Panc1 (cell line): ENCODE measurements at places on chromosomes 3 and 15.

- DNase-seq = no peak
Measured at GRCh38 chr3:13839253-13839652, 40.6 kb downstream of the WNT7A start.

DNA sequence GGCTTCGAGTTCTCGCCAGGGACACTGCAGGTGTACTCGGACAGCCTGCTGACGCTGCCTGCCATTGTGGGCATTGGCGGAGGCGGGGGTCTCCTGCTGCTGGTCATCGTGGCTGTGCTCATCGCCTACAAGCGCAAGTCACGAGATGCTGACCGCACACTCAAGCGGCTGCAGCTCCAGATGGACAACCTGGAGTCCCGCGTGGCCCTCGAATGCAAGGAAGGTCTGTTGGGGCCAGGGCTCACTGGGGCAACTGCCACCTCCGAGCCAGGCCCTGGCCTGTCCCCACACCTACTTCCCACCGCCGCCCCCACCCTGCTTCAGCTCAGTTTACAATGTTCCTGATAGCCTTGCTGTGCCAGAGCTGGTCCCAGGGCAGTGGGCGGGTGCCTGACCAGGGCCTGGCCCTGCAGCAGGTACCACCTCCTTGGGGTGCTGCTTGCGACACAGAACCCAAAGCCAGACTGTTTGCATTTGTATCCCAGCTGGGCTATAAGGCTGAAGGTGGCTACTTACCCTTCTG, 35.5 kb downstream of the PLXNA1 start:
- DNase-seq = no peak

GRCh38 chr3:108067768-108068167, 23.1 kb downstream of the CD47 start:
- no peak for DNase-seq

DNA sequence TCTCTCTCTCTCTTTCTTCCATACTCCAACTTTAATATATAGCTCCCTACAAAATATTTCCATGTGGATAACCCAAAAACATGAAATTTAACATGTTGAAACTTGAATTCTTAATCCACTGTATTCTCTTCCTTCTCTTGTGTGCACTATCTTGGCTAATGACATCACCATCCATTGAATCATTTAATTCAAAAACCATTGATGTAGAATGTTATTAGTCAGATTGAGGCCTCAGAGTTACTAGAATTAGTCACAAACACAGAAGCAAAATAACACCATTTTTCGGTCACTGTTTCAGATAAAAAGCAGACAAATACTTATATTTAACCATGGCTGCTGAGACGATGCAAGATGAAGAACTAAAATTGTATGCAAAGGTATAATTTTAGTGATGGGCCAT, 256.9 kb upstream of the LRRC3B start:
- no peak for DNase-seq

- DNase-seq = no peak
Measured at GRCh38 chr3:27570421-27571106, 86.4 kb upstream of the SLC4A7 start.

GRCh38 chr3:28934126-28934813, 346.6 kb upstream of the RBMS3 start:
- no peak for DNase-seq

DNA sequence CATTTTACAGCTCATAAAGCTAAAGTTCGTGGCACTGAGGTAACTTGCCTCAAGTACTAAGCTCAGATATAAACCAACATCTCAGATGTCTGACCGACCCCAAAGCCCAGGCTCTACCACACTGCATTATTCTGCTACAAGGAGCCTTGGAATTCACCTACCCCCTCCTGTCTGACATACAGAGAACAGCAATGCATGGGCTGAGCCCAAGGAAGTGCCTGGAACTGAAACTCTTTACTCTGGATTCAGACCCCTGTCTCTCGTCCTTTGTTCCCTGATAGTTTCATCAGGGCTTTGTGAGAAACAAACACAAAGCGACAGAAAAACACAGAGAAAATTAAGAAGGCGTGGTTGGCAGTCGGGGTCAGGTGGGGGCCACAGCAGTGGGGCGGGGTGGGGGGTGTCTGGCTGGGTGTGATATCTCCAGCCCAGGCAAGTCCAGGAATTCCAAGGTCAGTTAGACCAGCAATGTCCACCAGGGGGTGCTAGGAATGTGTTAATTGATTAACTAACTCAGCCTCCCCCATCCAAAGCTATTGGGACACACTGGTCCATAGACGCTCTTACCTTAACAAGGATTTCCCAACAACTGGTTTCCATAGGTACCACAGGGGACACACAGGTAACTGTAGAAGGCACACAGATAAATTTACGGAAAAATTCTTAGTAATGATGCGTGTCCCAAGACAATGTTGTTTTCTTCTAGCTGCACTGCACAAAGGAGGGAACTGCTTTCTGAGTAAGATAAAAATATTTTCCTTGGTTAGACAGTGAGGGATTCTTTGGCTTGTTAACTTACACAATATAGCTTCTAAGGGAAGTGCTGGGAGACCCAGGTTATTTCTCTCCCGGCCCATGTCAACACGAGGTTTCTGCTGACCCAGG, 18.8 kb upstream of the SSUH2 start:
- DNase-seq = peak; percentile 38

GRCh38 chr15:34759347-34759746, 4.5 kb upstream of the GJD2 start:
- no peak for DNase-seq

DNA sequence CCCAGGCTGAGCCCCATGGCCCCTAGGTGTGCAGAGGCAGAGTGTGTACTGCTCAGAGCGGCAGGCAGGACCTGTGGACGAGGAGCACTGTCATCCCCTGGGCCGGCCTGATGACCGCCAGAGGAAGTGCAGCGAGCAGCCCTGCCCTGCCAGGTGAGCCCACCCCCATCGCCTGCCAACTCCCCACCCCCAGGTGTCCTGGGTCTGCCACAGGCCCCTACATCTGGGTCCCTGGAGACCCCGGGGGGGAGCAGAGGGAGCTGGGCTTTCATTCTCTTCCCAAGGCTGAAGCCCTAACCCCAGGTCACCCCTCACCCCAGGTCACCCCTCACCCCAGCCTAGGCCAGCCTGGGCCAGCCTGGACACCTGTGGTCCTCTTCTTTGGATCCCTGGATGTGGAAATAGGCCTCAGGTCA, 93.1 kb downstream of the TBC1D2B start:
- DNase-seq = no peak

DNA sequence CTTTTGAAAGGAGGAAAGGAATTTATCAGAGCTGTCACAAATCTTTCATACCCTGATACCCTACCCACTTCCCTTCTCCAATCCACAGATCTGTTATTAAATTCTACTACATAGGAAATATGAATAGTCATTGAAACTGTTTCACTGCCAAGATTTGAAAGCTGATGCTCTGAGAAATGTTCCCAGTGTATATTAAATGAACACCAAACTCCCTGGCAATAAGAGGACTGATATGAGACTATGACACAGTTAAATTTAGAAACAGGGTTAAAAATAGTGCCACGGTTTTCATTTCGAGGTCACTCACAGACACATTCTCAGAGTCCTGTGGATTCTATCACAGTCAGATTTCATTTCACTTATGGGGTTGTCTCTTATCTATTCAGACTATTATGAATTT, 27.2 kb upstream of the GBE1 start:
- no peak for DNase-seq

DNA sequence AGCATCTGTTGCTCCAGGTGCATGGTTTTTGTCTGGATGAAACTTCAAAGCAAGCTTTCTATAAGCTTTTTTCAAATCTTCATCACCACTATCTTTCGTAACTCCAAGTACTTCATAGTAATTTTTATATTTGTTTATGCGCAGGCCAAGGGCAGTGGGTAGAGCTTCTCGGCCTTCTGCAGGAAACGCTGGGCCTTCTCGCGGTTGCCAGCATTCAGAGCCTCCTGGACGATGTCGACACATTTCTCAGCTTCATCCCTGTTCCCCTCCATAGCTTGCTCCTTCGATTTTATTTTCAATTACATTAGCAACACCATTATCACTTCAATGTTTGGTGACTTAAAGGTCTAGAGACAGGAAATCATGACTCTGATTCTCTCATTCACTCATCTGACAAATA, 20.2 kb downstream of the DENND4A start:
- DNase-seq = no peak

GRCh38 chr3:133925960-133926735, 30.5 kb upstream of the RAB6B start:
- no peak for DNase-seq

- DNase-seq = no peak
Measured at GRCh38 chr3:11726146-11726545, 82.4 kb upstream of the VGLL4 start.

DNA sequence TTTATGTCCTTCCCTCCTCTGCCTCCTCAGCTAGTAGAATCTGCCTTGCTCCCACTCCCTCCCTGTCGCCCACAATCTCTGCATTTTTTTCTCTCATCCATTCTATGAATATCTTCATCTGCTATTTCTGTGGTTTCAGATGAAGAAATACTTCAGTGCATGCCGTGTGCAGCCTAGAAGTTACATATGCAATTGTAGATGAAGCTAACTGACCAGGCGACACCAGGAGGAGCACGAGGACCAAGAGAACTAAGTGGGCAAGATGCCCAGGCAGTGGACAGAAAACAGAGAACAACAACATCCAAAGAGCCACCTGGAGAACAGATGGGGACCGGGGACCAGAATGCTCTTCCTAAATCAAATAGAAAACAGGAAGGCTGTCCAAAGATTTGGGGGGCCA, 121.4 kb upstream of the ATP11B start:
- no peak for DNase-seq

GRCh38 chr3:40451551-40451950, 5.6 kb upstream of the RPL14 start:
- no peak for DNase-seq
